NCI-H2081 treated with DMSO at 0.1 percent for 48 hours (cell line): ENCODE measurements at places on chromosomes 16 and 17.
A peak's percentile ranks its signal among the peaks of the same experiment; 100 is the strongest.

GRCh38 chr16:22417019-22417418, 42.6 kb upstream of the CDR2 start:
- DNase-seq, result no peak

DNA sequence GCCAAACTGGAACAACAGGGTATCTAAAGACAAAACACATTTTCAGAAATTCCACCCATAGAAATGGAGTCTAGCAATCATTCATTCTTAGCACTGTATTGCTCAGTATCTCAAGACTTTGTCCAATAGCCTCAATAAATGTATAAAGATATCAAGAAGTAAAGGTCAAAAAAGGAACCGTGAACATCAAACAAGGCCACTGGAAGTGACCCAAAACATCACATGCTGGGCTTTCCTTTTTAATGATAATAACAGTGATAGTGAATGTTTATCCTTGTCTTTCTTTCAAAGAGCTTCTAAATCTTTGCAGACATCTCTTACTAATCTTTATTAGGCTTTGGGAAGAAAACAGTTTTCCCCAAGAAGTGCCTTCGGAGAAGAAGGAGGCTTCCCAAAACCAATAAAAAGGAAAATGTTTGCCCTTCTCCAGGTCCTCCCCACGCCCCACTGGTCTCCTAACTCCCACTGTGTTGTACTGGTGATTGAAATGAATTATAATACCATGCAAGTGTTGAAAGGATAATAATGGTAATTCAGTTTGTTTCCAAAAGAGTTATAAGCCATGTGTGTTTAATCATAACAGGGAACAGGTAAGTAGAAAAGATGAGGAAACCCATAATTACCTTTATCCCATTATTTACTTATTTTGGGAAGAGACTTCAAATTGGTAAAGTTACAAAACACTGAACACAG, 18.6 kb downstream of the RNF43 start:
- peak; percentile 66 for DNase-seq

- no peak for DNase-seq
Measured at GRCh38 chr17:35218915-35219314, 24.0 kb upstream of the SLFN5 start.

DNA sequence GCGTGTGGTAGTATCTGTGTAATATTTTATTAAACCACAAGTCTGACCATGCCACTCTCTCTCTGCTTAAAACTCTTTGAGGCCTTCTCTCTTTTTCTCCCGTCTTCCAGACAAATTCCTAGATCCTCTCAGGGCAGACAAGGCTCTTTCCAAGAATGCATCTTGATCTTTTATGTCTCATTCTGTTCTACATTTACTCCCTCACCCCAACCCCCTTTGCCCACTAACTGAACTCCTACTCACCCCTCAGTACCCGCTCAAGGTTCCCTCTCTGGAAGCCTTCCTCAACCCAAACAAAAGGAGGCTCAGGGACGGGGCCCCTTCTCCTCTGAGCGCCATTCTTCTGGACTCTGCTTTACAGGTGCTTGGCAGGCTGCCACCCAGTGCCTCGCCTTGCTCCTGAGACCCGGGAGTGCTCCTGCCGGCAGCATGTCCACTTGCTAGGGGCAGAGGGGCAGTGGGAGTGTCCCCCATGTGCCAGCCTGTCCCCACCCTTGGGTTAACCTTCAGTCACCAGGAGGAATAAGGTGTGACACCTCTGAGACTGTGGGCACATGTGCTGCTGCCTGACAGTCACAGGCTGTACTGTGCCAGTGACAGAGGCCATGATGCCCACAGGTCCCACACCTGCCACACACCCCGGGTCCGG, 9.2 kb downstream of the SLC13A2 start:
- no peak for DNase-seq

GRCh38 chr17:7296189-7296861, 1.9 kb upstream of the YBX2 start:
- no peak for DNase-seq

GRCh38 chr17:35313875-35314409, 59.5 kb downstream of the SLFN11 start:
- no peak for DNase-seq

GRCh38 chr17:69820876-69821473, 254.1 kb upstream of the KCNJ16 start:
- DNase-seq, result no peak
